ENCODE measurements at places on chromosomes 5 and 9. TPM values are rescaled to one million over a fixed set of nuclear protein-coding genes. Genes with fewer than 3 reads are reported as not detected.

ADAMTS6 gene
- 17.8 TPM for total RNA-seq

TMEM252 gene
- total RNA-seq = not detected

SPINK14 gene
- total RNA-seq = not detected

SLC6A7 gene
- not detected for total RNA-seq

DEPDC1B gene
- total RNA-seq = 6.0 TPM

DMRT2 gene
- not detected for total RNA-seq

FBP2 gene
- not detected for total RNA-seq

CD274 gene
- total RNA-seq = 2.6 TPM

IQGAP2 gene
- total RNA-seq = 0.93 TPM

EDIL3 gene
- total RNA-seq = not detected
